NCI-H1092 (cell line): ENCODE measurements at places on chromosomes 13 and 19.

DNA sequence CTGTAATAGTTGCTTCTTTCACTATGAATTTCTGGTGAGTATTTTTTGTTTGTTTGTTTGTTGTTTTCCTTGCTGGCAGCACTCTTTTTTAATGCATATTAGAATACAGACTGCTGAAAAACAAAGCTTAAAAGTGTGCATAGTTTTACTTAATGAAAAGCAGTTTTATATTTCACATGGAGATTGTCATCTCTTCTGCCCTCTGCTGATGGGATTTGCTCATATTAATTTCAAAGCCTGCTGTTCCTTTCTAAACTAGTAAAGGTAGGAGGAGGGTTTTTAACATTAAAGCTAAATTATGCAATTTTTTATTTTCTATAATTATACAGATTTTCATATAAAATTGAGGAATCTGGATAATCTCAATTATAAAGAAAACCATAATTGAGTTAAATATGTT, 692.6 kb upstream of the SLITRK1 start:
- no peak for DNase-seq

DNA sequence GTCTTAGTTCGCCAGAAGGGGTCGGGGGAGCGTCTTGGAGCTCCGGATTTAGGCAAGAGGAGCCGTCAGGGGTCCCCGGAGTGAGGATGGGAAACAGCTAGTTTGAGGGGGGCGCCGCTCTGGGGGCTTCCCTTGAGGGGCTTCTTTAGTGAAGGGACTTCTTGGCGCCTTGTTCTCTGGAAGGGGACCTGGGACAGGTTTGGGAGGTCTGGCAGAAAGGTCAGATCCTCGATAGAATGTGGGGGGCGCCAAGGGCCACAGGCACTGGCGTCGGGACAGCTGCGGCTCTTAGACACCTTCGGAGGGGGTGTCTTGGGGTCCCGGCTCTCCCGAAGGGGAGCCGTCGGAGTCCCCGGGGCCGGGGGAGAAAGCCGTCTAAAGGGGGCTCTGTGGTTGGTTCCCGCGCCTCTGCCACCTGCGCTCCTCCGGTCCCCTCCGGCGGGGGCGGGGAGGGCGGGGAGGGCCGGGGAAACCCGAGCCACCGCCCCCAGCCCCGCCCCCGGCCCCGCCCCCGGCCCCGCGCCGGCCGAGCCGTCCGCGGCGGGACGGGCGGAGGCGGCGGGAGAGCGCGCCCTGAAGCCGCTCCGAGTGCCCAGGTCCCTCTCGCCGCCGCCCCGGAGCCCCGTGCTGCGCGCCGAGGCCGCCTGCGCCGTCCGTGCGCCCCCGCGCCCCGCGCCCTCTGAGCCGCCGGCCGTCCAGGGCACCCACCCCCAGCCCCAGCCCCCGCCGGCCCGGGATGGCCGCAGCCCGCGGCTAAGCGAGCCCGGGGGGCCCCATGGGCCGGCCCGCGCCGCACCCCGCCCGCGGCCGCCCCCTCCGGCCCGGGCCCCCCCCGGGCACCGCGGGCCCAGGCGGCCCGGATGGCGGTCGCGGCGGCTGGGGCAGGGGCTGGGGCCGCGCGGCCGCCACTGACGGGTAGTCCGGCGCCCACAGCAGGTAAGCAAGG, at the start of gene NRTN:
Gene NRTN, plus strand, starts transcription at position 552 of the 946 bp plus-strand sequence. CDS start 19,099 bp downstream, outside the sequence.
- no peak for DNase-seq

DNA sequence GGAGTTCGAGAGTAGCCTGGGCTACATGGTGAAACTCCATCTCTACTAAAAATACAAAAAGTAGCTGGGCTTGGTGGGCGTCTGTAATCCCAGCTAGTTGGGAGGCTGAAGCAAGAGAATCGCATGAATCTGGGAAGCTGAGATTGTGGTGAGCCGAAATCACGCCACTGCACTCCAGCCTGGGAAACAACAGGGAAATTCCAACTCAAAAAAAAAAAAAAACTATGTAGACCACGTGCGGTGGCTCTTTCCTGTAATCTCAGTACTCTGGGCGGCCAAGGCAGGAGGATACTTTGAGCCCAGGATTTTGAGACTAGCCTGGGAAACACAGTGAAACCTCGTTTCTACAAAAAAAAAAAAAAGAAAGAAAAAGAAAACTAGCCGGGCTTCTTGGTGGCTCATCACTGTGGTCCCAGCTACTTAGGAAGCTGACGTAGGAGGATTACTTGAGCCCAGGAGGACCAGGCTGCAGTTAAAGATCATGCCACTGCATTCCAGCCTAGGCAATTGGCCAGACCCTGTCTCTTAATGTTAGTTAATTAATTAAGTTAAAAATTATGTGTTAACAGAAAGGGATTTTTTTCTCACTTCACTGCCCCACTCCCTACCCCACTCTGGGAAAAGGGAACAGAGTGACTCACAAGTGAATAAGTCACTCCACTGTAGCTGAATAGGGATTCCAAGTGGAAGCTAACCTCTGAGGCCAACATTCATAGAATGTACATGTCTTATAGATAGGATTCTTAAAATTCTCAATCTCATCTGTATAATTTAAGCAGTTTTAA, 2.2 kb downstream of the ZNF83 start:
- DNase-seq = no peak

DNA sequence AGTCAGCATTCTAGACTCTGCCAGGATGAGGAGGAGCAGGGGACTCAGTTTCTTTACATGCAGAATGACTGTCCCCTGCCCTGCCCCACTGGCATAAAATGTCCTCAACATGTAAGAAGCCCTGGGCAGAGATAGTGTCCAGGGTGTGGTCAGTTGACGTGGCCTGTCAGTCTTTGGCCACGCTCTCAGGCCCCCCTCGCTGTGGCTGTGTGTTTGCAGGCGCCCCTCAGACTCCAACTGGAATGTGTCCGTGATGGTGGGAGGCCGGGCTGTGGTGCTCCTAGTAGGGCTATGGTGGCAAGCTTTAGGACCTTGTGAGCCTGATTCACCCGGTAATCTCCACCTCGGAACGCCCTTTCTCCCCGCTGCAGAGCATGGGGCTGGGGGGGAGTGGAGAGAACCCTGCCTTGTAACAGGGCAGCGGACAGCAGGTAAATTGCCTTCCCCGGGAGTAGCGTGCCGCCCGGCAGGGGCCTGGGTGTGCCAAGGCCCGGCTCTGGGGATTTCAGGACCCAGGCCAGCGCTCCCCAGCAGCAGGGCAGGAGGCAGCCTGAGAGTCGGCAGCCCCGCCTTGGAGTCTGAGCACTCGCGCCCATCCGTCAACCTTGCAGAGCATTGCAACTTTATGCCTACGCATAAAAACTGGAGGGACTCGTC, 62.3 kb downstream of the CHST8 start:
- DNase-seq = no peak

- no peak for DNase-seq
Measured at GRCh38 chr19:54430306-54431254, 15.3 kb downstream of the TTYH1 start.

DNA sequence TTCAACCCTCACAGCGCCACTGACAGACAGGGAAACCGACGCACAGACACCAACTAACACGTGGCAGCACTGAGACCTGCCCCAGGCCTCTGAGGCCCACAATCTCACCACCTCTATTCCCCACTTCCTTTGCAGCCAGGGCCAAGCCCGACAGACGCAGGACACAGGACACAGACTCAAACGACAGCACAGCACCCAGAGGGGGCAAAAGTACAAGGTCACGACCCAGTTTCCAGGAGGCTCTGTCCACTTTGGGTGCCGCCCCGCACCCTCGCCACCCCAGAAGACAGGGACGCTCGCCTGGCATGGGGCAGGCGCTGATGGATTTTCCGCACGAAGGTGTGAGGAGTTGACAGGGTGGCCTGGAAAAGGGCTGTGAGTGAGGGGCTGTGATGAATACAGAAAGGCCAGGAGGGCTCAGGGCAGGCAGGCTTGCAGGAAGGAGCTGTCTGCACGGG, 48.8 kb downstream of the MLLT1 start:
- DNase-seq = no peak

DNA sequence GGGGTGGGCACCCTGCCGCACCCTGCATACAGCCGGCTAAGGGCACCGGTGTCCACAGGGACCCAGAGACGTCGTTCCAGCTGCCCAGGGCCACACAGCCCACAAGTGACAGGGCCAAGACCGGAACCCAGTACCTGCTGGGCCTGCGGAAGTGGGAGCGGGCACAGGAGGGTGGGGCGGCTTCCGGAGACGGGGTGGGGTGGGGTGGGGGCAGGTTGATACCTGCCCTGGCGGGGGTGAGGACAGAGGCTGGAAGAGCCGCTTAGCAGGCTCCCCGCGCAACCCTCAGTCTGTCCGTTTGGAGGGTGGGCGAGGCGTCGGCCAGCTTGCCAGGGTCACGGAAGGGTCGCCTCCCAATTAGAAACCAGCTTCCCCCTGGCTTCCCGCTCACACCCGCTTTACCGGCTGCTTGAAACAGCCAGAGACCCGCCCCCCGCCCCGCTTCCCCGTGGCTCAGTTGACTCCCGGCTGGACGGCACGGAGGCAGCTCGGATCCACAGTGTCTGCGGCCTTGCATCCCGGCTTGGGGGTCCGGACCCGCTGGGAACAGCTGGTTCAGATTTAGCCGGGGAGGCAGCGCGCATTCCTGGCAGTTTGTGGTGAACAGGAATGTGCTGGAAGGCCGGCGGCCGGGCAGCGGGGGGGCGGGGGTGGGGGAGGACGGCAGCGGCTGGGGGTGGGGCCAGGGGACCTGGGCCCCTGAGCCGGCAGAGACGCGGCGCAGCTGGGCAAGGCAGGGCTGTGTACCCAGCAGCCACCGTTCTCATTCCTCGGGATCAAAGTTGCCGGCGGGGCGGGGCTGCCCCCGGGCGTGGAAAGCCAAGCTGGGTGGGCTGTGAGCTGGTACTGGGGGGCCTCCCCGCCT, 1.9 kb downstream of the CNN2 start:
- DNase-seq = no peak

DNA sequence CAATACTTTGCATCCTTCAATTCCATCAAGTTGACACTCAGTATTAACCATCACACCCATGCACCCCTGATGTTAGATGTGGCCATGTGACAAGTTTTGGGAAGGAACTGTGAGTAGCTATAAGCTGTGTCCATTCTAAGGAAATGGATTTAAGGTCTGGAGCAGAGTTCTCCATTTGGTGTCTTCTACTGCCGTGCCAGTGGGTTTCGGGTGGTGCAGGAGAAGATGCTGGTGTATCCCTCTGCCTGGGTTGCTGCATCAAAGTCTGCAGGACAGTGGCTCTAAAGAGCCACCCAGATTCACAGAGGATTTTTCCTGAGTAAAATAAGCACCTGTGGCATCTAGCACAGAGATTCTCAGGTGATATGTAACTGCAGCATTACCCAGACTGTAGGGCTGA, 105.7 kb upstream of the IRS2 start:
- DNase-seq = no peak

- no peak for DNase-seq
Measured at GRCh38 chr13:48773531-48774275, 120.0 kb downstream of the CYSLTR2 start.

DNA sequence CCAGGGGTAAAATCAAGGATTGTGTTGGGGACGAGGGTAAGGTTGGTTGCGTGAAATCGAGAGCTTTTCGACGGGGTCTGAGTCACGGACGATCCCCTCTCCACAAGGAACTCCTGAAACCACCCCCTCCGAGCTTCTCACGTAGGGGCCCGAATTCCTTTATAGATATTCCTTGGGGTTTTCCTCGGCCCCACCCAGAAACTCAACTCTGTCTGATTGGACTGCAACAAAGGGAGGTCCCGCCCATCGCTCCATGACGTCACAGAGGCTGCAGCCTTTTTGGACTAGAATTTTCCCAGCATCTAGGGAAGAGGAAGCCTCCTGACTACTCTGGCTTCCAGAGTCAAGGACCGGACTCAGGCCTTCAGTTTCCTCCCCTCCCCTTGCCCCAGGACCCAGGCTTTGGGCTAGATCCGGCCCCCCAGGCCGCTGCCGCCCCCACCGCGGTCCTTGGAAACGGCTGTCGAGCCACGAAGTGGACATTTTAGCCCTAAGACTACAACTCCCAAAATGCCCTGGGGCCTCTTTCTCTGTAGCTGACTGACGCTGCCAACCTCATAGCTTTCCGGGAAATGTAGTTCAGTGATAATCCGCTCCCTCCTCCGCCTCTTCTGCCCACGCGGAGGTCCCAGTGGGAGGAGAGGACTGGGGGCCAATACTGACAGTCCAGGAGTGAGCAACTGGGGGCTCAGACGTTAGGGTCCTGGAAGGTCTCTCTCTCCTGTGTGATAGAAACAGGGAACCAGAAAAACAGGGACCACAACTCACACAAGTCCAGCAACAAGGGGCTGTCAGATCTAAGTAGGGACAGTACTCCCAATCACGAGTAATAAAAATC, at the start of gene IZUMO1:
Gene IZUMO1, minus strand, starts transcription at position 172 of the 838 bp plus-strand sequence. CDS start 1,050 bp downstream, outside the sequence.
- no peak for DNase-seq

DNA sequence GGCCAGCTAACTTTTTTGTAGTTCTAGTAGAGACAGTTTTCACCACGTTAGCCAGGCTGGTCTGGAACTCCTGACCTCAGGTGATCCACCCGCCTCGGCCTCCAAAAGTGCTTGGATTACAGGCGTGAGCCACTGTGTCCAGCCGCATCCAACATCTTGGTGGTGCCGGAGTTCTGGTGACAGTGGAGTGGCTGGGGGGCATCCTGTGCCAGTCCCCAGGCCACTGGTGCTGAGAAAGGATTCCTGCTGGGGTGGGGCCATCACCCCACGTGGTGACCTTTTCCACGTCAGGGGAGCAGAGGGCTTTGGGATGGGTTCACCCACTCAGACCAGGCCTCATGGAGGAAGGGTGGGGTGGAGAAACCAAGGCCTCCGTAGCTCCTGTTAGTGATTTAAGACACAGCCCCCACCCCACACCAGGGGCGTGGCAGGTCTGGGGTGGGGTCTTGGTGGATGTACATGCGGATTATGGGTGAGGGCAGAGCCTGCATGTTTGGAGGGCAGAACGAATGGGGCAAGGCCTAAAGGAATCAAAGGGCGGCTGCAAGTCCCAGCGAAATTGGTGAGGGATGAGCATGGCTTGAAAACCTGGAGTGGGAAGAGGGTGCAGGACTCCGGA, 12.9 kb upstream of the TUBB4A start:
- no peak for DNase-seq
